Fibroblast of skin of right quadriceps (primary cell): ENCODE measurements at places on chromosomes 5 and 9.

DNA sequence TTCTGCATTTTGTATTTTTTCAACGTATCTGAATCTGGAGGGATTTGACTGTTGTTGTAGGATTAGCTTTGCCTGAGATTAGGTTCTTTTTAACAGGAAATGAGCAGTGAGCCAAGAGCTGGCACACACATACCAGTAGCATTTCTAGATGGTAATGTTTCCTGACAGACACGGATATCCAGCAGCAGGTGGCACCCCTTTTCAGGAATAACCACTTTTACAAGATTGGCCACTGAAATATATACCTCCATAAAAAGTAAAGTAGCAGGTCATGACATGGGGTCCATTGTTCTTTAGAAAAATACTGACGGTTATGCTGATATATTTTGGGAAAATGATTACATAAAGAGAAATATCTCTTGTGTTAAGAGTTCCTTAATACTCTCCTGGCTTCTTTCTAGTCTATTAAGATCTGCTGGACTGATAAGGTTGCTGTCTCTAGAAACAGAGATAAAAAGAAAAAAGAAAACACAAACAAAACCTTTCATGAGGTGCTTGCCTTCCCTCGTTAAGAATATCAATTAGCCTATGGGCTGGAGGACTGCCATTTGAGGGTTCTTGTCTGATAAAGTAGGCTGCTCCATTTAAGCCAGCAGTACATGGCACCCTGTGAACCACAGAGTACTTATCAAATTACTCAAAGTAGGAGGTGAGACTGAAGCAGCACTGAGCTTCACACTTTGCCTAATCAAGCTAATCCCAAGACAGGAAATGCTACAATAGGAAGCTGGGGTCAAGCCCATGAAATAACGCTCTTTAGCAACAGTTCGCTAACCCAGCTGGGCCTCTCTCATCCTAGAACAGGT, 101.6 kb upstream of the PCA3 start:
- no peak for DNase-seq

DNA sequence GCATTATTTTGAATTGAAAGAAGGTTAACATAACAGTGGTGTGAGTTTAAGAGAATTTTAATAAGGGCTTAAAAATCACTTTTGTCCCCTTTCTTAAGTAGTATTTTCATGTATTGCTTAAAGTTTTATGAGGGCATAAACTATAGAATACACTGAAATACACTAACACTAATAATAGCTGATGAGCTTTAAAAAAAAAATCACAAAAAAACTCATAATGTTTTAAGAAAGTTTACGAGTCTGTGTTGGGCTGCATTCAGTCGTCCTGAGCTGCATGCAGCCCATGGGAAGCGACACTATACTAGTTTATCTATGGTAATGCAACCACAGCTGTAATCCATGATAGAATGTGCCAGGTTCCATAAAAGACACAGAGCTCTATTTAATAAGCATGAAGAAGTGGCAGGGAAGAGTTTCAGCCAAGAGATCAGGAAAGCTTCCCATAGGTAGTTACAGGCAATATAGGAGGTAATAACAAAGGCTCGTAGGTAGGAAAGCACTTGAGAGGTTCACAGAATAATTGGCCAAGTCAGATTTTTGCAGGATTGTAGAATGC, 4.5 kb downstream of the SREK1IP1 start:
- DNase-seq: no peak

GRCh38 chr5:170360709-170361108, 28.5 kb downstream of the KCNMB1 start:
- no peak for DNase-seq

DNA sequence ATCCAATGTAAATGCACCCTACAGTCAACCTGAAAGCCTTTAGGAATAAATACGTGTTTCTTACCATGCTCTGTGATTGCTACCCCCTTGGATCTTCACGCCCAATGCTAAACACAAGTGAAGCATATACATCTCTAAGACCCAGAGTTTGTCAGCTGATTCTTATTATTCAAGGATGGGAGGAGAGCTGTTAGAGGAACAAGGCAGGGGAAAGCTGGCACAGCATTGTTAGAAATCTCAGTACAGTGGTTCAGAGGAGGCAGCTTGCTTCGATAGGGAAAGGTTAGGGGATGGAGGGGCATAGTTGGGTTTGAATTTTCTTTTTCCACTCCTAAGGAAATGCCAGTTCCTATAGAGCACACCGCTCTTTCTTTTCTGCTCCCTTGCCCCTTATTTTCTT, 16.7 kb upstream of the TAF11L2 start:
- DNase-seq: no peak

DNA sequence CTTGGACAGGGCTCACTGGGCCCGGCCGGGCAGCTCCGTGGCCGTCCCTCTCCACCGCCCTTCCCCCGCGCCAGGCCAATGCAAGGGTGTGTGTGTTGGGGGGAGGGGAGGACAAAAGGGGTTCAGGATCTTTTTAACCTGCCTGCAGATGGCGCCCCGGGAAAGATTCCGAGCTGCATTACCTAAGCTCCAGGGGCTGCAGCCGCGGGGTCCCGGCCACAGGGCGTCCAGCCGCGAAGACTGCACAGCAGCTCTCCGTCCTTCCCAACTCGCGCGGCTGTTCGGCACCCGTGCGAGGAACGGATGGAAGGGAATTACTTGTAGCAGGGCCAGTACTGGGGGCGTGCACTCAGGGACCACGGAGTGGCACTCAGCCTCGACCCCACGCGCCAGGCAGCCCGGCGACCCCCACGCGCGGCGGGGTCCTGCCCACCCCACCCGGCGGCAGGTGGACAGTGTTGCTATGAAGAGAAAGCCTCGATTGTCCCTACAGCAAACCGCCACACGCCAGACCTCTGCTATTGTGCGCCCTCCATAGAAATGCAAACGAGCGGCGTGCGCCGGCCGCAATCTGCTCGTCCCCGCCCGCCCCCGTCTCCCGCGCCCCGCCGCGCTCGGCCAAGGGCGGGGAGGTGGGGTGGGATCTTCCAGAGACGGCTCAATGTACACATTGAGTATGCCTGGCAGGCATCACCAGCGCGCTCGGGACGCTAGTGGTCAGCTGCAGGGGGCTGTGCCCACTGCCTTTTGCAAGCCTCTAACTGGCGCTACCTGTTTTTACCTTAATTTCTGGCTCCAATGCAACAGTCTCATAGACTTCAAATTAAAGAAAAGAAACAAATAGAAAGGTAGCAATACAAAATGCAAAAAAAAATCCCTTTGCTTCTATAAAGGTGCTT, 796 bp upstream of the GADD45G start:
- DNase-seq: peak; percentile 60

GRCh38 chr9:87422999-87423398, 74.7 kb upstream of the DAPK1 start:
- no peak for DNase-seq

DNA sequence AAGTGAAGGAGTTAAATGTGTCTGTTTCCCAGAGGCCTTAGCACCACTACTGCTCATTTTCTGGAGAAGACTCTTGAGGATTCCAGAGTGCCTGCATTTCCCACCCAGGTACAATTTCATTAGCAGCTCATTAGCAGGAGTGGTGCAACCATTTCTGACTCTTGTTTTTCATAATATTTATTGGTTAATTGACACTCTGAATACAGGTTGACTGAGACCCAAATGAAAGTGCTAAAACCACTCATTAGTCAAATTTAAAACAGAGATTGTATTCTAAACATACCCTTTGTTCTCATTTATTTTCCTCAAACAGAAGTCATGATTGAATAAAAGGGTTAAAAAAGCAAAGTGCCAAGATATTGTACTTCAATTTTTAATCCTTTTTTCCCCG, 134.5 kb downstream of the SIL1 start:
- no peak for DNase-seq

GRCh38 chr9:101792475-101792874, 54.0 kb upstream of the GRIN3A start:
- DNase-seq: no peak

DNA sequence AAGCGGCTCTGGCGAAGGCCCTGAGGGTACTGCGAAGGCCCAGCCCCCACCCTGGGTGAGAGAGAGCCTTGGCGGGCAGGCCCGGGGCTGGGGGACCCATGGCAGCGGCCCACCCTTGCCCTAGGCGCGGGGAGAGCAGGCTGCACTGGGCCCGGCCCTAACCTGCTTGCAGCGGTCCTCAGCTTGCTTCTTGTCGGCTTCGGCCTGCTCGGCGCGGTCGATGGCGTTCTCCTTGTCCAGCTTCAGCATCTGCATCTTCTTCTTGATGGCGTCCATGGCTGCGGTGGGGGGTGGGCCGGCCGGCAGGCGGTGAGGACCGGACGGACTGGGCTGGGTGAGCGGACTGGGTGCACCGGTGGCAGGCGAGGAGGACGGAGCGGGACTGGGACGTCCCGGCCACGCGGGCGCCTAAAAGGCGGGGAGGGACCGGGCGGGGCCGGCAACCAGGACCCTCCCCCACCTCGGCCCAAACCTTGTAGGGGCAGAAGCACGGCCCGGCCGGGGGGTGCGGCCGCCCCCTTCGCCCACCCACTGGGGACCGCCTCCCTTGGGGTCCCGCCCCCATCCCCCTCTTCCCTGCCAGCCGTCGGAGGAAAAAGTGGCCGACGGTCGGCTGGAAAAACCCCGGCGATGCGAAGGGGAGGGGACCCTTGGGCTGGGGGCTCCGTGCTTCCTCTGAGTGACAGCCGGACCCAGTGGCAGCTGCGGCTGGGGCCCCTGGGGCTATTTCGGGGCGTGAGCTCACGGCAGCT, at the start of gene TPM2:
TSS of gene TPM2 (minus strand) at position 384 of the 752 bp plus-strand sequence. CDS start at position 276, 108 bp downstream.
- DNase-seq: peak; percentile 95

GRCh38 chr5:143828710-143829109, 16.7 kb downstream of the HMHB1 start:
- DNase-seq: no peak

DNA sequence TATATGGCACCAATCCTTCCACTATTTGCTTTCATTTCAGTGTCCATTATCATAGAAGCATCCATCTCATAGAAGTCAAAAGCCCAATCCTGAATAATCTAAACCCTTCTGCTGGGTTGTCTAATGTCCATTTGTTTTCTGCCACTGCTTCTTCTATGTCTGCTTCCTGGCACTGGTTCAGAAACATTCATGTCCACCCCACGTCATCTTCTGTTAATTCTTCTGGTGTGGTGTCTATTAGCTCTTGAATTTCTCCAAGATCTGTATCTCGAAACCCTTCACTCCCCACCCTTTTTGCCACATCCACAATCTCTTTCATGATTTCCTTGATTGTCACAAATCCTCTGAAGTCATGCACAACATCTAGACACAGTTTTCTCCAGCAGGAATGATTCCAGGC, 23.2 kb upstream of the GOLGA1 start:
- DNase-seq: no peak

GRCh38 chr5:159849437-159850083, 66.7 kb upstream of the ADRA1B start:
- peak; percentile 87 for DNase-seq

- peak; percentile 5 for DNase-seq
These were observed 157.8 kb upstream of the PRR16 start for GRCh38 chr5:120306303-120306702.

- no peak for DNase-seq
These were observed 303.1 kb downstream of the DMRT2 start for GRCh38 chr9:1353291-1353690.

DNA sequence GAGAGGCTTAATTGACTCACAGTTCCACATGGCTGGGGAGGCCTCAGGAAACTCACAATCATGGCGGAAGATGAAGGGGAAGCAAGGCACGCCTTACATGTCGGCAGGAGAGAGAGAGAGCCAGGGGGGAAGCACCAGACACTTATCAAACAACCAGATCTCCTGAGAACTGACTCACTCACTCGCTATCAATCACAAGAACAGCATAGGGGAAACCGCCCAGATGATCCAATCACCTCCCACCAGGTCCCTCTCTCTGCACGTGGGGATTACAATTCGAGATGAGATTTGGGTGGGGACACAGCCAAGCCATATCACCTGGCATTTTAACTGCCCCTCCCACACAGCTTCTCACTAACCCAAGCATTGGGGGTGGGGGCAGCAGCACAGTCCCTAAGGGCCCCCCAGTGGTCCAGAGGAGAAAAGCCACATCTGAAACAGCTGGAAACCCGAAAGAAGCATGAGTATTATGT, 76.1 kb upstream of the ASS1 start:
- no peak for DNase-seq

GRCh38 chr5:7978114-7978513, 109.2 kb downstream of the MTRR start:
- no peak for DNase-seq

DNA sequence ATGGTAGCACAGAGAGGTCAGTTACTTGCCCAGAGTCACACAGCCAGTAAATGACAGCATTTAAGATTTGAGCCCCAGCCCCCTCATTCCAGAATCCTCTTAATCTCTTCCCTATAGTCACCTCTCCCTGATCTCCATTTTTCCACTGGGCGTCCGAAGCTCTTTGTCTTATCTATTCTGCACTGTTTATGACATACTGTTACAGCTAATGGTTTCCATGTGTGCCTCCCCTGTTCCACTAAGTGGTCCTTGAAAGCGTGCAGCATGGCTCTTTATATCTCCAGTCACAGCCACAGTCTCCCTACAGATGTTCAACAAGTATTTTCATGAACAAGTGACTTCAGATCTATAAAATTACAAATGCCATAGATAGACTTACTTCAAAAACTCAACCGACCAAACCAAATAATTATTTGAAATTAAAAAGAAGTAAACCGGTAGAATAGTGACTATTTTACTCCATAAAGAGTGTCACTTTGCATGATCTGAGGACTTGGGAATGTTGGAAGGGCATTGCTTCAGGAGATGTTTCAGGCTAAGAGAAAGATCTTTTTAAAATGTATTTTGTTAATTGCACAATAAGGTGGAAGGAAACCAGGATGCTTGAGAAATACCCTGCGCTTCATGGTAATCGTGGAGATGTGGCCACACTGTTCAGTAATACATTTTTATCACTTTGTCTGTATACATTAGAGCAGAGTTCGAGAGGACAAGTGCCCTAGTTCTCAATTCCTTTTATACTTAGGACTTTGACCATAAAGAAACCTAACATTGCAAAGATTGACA, 237.2 kb downstream of the FBXL7 start:
- DNase-seq: peak; percentile 51

DNA sequence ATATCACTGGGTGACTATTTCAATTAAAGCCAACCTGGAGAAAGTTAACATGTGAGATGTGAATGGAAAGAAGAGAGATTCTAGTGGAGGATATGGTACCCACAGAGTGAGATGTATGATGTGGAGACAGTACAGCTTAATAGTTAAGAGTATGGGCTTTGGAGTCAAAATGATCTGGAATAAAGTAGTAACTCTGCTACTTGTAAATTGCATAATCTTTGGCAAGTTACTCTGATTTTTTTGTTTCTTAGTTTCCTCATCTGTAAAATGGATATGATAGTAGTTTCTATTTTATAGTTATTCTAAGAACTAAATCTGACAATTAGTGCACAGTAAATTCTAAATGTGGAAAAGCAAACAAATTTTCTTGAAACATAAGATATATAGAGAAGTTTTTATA, 79.2 kb downstream of the ISOC1 start:
- DNase-seq: no peak
